ENCODE measurements at places on chromosomes 11 and 22.

GRCh38 chr11:39149214-39149613 lies 2310.2 kb downstream of the LRRC4C start:
- no peak for DNase-seq

DNA sequence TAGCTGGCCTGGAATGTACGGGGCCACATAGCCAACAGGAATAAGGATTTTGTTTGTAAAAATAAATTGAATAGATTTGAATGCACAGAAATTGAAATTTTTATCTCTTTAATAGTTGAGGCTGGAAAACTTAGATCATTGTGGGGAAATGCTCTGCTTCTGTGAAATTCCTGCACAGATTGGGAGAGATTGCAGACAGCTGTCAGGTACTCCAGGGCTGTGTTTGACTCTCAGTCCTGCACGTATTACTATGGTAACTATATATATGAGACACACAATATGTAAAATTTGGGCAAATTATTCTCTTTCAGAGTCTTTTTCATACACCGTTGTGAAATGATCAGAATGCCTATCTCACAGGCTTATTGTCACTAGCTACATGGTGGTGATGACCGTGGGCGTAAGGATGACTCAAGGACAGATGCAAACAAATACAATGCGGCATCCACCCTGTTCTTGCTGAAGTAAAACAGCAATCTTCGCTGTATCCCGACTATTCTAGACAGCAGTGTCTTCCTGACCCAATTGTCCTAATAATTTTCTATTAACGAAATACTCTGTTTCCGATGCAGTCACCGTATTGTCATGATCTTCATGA lies 79.4 kb downstream of the ZC3H12C start:
- DNase-seq, result peak; percentile 75

DNA sequence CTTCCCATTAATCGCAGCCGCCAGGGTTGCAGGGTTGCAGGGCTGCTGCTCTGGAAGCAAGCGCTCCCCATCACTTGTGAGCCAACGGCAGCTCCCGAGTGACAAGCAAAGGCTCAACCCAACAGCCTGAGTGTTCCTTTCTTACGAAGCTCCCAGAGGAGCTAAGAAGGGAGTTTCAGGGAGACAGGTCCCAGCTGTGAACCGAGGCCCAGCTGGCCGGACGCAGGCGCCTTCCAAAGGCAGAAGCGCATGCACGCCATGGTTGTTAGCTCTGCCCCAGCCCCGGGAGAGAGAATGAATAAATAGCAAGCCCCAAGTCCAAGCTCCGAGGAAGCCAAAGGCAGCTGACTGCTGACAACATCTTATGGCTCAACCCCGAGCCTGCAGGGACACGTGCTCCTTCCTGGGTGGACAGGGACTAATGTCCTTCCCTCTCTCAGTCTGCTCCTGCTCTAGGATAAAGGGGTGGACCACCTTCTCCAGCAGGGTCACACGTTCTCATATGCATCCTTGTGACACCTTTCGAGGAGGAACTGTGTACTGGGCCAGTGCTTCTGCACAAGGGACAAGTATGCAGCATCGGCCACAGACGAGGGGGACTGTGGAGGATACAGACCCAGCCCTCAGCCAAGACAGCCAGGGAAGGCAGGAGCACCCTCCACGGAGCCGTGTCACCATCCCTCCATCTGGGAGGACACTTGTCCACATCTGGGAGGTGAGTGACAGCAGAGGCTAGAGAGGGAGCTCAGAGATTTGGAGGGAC lies 29.9 kb downstream of the SHANK2 start:
- no peak for DNase-seq

DNA sequence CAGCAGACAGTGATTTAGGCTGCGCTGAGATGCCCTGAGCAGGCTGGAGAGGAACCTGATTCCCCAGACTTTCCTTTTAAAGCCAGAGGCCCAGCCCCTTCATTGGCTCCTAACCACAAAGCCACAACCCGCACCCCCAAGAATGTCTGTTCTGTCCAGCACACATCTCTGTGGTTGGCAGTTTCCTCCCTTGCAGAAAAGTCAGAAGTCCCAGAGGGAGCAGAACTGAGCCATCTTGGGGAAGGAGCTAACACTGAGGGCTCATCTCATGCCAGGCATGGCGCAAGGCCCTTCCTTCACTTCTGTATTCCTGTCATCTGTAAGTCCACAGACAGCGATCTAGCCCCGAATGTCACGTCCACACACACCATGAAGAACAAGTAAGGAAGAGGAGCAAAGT lies 97.1 kb upstream of the SYT13 start:
- peak; percentile 39 for DNase-seq

DNA sequence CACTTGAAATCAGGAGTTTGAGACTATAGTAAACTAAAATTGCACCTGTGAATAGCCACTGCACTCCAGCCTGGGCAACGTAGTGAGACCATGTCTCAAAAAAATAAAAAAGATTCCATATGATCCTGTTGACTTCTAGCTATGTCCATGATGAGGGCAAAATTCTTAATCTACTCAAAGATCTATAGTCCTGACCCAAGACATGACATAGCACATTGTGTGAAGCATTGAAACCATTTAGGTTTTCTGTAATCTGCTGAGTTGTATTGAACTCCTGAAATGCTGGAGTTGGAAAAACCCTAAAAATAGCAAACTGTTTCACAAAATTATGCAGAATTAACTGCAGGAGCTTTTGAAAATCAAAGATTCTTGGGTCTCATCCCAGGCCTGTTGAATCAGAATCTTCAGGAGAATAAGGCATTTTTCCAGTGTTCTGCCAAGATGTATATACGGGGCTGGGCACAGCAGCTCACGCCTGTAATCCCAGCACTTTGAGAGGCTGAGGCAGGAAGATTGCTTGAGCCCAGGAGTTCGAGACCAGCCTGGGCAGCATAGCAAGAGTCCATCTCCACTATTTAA lies 29.8 kb upstream of the LDHA start:
- no peak for DNase-seq

DNA sequence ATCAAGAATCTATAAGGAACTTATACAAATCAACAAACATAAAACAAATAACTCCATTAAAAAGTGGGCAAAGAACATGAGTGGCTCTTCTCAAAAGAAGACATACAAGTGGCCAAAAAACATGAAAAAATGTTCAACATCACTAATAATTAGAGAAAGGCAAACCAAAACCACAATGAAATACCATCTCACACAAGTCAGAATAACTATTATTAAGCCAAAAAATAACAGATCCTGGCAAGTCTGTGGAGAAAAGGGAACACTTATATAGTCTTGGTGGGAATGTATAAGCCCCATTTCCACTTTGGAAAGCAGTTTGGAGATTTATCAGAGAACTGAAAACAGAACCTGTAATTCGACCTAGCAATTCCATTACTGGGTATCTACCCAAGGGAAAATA lies 921.0 kb downstream of the KCNA4 start:
- no peak for DNase-seq

- DNase-seq, result peak; percentile 33
Measured at GRCh38 chr11:44977493-44977984, 26.9 kb upstream of the TP53I11 start.

- DNase-seq, result no peak
Measured at GRCh38 chr22:40401532-40401931, 31.1 kb downstream of the SGSM3 start.

- no peak for DNase-seq
Measured at GRCh38 chr11:13713982-13714381, 45.5 kb downstream of the FAR1 start.

DNA sequence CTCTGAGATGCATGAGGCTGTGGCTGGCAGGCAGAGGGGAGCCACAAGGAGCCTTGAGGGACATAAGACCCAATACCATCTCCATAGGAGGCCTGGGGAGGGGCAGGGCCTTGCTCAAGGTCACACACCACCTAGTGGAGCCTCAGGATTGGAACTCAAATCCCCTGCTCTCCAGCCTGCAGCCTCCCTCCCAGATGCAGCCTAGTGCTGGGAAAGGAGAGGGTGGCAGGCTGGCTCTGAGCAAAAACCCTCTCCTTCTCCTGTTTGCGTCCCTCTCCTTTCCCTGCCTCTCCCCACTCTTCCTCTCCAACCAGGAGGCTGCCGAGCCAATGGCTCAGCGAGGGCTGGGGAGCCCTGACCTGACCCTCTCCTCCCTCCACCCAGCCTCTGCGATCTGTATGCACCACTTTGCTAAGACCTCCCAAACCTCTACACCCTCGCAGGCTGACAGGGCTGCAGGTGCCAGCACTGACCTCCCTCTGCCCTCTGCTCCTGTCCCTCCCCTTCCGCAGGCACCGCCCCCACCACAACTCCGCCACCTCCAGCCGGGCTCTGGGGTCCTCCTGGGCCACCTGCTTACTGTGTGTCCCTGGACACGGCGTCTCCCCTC lies 14.7 kb downstream of the IGLL1 start:
- no peak for DNase-seq

DNA sequence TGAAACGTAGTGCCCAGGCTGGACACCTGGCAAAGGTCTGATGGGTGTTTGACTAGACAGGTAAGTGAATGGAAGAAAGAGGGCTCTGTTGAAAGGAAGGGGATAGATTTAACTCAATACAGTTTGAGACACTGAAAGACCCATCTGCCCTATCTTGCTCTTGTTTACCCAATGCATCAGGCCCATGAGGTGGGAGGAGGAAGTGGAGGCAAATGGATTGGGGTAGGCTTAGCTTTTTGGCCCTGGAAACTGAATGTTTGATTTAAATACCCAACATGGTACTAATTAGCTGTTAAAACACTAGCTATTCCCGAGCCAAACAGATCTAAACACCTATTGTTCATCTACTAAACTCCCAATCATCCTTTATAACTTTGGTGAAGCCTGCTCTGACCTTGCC lies 3.5 kb upstream of the UVRAG start:
- DNase-seq, result no peak

GRCh38 chr11:113242767-113243397 lies 71.5 kb upstream of the TTC12 start:
- no peak for DNase-seq

- DNase-seq, result peak; percentile 32
Measured at GRCh38 chr11:69414773-69415187, 66.7 kb upstream of the LINC01488 start.

All from inflammatory macrophage (primary cell).